ENCODE measurements at places on chromosomes 13 and 19.

DNA sequence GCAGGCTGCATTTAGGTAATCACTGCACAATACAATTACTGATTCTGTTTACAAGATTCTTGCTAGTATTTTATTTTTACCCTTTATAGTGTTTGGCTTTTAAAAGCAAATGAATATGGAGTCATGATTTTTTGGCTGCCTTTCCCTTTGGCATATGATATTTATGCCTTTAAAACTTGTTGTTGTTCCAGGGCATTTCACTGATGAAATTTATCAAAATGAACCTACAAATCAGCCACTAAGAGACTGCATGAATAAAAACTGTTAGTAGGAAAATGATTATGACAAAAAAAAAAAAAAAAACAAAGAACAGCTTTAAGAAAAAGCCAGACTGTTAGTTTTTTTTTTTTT is 2.6 kb downstream of the CPB2 start:
- DNase-seq: no peak

GRCh38 chr13:19618977-19619376 is 14.5 kb upstream of the MPHOSPH8 start:
- DNase-seq: peak; percentile 40

GRCh38 chr13:91722267-91722884 is 324.0 kb downstream of the GPC5 start:
- DNase-seq: peak; percentile 16

DNA sequence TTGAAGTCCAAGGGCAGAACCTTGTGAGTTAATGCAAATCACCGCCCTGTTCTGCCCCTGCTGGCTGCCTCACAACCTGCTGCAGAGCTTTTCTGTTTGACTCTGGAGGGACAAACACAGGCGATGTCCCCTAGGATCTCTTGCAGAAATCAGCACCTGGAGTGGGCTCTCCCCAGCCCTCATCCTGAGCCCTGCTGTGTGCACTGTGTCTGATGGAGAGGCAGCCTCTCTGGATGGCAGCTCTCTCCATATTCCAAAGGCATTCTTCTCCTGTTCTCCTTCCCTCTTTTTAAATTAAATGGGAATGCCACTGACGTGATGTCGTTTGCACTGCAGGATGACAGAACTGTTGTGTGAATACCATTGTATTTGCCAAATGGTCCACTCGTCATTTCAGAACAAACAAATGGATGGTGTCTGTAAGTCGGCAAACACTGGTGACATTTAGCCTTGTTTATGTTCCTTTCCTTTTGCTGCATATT is 184.1 kb downstream of the ZNF536 start:
- DNase-seq: no peak

DNA sequence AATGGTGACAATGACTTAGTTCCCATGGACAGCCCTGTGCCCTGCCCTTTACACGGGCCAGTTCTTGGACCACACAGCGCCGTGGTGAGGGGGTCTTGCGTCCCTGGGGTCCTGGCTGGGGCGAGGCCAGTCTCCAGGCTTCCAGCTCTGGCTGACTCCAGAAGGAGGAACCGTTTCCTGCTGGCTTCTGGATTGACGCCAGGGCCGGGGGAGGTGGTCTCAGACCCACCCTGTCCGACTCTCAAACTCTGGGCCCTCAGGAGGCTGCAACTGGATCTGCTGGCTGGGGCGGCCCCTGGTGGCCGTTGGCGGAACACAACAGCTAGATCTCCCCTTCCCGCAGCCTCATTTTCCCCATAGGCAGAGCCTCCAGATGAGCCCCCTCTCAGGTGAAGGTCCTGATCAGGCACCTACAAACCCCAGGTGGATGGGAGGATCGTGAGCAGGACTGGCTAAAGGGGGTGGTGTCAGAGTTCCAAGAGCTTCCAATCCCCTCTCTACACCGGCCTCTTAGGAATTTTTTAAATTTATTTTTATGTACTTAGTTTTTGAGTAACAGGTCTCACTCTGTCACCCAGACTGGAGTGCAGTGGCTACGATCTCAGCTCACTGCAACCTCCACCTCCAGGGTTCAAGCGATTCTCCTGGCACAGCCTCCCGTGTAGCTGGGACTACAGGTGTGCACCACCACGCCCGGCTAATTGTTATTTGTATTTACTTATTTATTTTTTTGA is 8.0 kb downstream of the CCDC194 start:
- DNase-seq: peak; percentile 66

- DNase-seq: no peak
Measured at GRCh38 chr19:6070720-6071485, 39.4 kb downstream of the RFX2 start.

DNA sequence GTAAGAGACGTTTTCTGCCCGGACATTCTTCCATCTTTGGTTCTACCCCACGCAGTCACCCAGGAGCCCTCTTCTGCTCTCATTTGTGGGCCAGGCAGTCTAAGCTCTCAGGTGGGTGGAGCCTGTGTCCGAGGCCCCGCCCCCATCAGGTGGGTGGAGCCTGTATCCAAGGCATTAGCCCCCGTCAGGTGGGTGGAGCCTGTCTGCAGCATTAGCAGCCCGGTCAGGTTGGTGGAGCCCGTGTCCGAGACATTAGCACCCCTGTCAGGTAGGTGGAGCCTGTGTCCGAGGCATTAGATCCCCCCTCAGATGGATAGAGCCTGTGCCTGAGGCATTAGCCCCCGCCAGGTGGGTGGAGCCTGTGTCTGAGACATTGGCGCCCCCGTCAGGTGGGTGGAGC is 45.5 kb upstream of the C13orf46 start:
- DNase-seq: peak; percentile 19

DNA sequence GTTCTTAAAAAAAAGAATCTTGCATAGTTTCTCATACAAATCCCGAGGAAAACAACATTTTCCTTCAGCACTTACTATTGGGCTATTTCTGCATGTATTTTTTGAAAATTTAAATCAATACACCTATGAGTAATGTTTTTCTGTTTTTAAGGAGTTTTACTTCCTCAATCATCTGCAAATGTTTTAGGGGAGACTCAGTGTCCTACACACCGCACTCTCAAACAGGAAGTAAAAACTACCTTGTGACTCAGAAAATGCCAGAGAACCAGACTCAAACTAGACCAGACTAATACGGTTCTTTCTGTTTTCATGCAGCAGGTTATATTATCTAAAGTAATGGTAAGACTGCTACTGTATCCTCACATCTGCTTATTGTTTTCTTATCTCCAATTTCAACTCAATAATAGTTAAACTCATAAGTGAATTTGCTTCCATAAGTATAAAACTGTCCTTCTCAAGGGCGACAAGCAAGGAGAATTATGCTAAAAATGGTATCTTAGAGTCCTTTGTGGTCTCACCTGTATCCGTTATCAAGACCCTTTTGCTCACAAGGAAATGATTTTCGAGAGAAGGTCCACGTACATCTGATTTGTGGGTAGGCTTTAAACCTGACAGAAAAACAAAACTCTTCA is 52.5 kb downstream of the FLT3 start:
- peak; percentile 52 for DNase-seq

- peak; percentile 95 for DNase-seq
Measured at GRCh38 chr13:31045286-31046081, 113.0 kb downstream of the TEX26 start.

GRCh38 chr19:19495614-19496603 is 19.4 kb downstream of the TSSK6 start:
- no peak for DNase-seq

GRCh38 chr19:44260343-44260681 is 626 bp downstream of the ZNF233 start:
- no peak for DNase-seq

DNA sequence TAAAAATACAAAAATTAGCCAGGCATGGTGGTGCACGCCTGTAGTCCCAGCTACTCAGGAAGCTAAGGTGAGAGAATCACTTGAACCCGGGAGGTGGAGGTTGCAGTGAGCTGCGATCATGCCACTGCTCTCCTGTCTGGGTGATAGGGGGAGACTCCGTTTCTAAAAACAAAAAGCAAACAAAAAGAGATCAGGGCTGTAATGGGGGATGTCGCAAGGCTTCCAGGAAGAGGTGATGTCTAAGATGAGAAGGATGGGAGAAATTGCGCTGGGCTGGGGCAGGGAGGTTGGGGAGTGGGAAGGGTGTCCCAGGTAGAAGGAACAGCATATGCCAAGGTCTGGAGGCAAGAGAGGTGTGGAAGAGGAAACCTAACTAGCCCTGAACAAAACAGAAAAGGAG is 36.1 kb downstream of the PTPRS start:
- DNase-seq: no peak

- DNase-seq: no peak
Measured at GRCh38 chr19:43766755-43767043, 11.9 kb upstream of the SMG9 start.

DNA sequence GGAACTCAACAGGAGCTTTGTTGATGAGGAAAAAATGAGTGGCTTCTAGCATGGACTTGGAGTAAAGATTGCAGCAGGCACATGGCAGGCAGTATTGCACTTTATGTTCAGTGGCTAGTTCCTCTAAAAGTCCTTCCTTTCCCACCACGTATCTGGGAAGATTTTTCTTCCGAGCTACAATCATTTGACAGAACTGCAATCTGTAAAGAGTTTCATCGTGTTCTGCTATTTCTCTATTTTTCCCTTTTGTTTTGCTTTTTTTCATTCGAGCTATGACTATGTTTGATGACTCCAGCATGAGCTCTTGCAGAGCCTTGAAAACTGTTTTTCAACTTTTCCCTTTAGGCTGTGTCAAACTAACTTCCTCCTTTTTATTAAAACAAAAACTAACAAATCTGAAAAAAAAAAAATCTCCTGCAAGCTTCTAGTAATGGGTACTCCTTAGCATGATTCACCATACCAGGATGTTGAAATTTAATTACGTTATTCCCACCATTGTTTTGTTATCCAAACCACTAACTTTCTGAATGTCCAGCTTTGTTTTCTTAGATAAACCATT is 12.3 kb downstream of the CLDN10 start:
- DNase-seq: no peak

DNA sequence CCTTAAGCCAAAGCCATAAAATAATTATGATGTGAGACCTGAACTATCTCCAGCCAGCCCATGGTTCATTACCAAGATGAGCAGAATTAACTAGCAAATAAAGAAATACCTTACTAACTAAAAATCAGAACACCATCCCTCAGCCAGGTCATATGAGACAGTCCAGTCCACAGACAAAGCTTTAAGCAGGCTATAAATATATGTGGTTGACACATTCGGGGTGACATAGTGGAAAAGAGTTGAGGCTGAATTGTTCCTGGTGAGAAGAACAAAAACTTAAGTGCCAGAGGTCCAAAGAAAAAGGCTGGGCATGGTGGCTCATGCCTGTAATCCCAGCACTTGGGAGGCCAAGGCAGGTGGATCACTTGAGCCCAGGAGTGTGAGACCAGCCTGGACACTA is 30.9 kb downstream of the ENOX1 start:
- no peak for DNase-seq

DNA sequence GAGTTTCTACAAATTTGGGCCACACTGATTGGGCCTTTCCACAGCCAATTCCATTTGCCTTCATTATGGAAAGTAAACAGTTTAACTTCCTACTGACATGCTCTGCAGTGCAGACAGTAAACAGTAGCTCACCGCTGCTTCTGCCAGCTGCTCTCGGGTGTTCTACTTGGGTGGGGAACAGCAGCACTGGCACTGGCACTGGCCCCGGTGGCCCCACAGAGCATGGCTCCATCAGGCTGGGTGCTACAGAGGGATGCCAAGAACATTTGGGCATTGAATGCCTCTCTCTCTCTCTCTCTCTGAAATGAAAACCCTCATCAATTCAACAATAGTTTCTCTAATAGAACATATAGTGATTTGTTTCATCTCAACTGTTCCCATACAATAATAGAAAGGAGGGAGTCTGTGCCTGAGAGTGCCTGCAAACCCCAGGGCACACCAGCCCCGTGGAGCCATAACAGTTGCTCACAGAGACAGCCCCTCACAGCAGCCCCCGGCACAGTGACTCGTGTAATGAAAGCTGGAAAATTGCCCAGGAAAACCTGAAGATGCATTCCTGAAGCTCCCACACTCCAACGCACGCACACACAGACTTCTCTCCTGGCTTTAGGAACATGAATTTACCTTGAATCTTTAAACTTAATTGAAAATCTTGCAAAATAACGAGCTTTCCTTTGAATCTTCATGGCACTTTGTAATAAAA is 38.2 kb upstream of the GJB6 start:
- no peak for DNase-seq

GRCh38 chr13:43482026-43482425 is 304.7 kb downstream of the ENOX1 start:
- DNase-seq: no peak

- no peak for DNase-seq
Measured at GRCh38 chr13:104943331-104943730, 1592.1 kb downstream of the EFNB2 start.

DNA sequence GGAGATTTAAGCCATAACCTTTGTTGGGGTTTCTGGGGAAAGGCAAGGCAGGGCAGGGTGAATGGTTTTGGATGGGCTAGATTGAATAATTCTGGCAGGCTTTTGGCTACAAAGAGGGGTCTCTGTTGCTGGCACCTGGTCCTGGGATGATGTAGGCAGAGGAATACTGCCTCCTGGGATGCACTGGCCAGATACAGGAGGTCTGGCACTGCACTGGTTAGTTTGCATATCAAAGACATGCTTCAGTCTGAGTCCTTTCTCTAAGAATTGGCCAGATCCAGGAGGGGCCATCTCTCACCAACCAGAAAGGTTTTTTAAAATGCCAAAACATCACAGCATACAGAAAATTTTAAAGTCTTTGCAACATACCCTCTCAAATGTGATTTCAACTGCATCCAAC is 8.0 kb upstream of the MEDAG start:
- no peak for DNase-seq

GRCh38 chr19:47663911-47664771 is 49.1 kb upstream of the EHD2 start:
- no peak for DNase-seq

DNA sequence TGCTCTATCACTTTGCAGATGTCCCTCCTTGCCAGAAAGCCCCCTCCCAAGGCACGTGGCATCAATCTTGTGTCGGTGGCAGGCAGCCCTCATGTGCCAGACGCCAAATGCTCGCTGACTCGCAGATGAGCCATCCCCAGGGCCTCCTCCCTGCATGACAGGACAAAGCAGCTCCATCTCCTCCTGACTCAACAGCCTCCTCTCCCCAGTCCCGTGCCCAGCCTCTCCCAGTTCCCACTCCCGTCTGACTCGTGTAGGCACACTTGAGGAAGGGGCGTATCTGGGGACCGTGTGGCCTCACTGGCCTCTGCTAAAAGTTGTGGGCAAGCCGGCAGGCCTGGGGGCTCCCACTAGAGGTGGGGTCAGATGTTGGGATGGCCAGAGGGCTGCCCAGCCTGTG is 133.6 kb downstream of the STK24 start:
- DNase-seq: no peak

GRCh38 chr19:18045307-18046050 is 37.5 kb downstream of the ARRDC2 start:
- no peak for DNase-seq

DNA sequence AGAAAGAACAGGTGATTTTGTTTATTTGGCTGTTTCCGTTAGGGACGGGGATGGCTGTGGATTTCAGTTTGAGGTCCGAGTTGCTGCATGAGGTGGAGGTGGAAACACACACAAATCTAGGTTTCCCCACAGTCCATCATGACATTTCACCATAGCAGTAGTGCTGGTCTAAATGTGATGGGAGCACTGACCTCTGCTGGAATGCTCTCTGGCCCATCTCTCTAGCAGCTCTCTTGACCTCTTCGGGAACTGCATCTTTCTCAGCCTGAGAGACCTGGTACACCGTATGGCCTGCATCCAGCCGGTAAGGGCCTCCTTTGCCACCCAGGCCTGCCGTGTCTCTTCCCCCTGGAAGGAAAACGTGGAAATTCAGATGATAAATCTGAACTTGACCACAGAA is 154.0 kb downstream of the RGCC start:
- no peak for DNase-seq

- peak; percentile 66 for DNase-seq
Measured at GRCh38 chr13:71290963-71291841, 575.8 kb downstream of the DACH1 start.

- DNase-seq: peak; percentile 23
Measured at GRCh38 chr19:48123907-48124651, 13.5 kb upstream of the PLA2G4C start.
